ENCODE measurements at places on chromosomes 3 and 15.

GRCh38 chr3:14371573-14372474 lies 30.6 kb upstream of the SLC6A6 start:
- no peak for DNase-seq

GRCh38 chr3:39118079-39118478 lies 10.6 kb downstream of the TTC21A start:
- DNase-seq: no peak

- no peak for DNase-seq
Measured at GRCh38 chr3:68773401-68773800, 158.9 kb downstream of the TAFA4 start.

DNA sequence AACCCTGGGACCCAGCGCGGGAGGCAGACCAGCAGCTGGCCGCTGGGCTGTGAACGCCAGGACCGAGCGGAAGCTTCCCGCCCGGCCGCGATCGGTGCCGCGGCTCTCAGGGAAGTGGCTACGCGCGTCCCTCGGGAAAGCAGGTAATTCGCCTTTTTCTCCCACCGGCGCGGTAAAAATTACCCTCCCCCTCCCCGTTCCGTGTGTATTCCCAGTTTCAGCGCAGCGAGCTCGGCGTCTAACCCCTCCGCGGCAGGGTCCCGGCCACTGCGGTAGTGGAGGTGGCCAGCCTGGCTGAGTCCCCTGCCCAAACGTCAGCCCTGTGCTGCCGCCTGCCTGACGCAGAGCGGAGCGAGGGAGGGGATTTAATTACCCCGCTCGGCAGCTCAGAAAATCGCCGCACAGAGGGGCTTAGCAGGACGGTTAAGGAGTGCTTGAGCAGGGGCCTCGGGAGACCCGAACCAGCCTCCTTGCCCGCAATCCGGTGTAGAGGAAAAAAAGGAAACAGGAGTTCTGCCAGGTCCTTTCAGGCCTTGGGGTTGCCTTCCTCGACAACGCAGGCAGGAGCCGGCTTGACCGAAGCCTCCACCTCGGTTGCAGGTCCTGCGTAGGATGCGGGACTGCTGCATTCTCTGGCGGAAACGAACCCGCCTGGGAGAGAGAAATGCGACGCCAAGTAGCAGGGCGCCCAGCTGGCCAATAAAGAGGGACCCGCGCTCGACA lies 2.9 kb downstream of the GATA2 start:
- no peak for DNase-seq
